Activated CD8-positive, alpha-beta memory T cell treated with anti-CD3 and anti-CD28 coated beads, Interleukin-2, amount 50 U/mL, for 4 hours (primary cell): ENCODE measurements at places on chromosomes 12 and 14.

GRCh38 chr12:39227218-39227617 is 215.7 kb downstream of the KIF21A start:
- DNase-seq = no peak

DNA sequence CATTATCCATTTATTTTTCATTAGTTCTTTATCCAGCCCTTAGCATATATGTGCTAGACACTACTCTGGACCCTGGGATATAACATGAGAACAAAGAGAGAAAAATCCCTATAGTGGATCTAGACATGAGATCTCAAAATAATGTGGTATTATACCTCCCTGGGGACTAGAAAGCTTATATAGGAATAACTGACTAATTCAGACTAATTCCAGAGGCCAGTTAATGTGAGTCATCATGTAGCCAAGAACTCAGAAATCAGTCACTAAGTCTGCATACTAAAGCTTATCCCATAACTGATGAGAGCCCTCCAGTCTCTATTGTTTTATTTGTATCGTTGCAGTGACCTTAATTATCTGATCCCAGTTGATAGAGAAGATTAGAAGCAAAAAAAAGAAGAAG is 267.1 kb upstream of the RGS6 start:
- DNase-seq = no peak

- no peak for DNase-seq
Measured at GRCh38 chr14:91964011-91964410, 16.5 kb upstream of the FBLN5 start.

DNA sequence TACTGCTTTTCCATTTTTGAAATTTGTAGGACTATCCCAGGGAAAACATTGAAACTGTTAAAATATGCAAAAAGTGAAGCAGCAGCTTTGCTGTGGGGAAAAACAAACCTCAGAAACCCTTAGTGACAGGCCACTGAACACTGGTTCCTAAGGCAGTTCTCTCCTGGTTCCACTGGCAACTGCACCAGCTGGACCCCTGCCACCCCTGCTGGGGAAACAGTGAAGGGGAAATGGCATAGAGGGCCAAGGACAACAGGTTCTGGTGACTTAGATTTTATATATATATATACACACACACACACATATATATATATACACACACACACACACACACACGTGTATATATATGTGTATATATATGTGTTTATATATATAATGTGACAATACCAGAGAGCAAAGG is 16.2 kb upstream of the KRT7 start:
- DNase-seq = no peak

GRCh38 chr14:104370256-104370870 is 209.2 kb upstream of the C14orf180 start:
- no peak for DNase-seq

DNA sequence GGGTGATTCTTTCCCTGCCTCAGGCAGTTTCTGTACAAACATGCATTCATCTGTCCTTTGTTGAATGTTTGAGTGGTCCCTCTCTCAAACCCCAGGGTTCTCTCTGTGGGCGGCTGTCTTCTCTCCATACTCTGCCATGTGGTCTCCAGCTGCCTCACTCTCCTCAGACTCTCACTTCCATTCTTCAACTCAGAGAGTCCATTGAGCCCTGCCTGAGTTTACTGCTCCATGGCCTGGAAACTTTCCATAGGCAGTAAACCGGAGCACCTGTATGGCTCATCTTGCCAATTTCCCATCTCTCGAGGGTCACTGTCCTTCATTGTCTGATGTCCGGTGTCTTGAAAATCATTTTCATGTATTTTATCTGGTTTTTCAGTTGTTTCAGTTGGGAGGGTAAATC is 11.3 kb downstream of the C14orf132 start:
- no peak for DNase-seq

DNA sequence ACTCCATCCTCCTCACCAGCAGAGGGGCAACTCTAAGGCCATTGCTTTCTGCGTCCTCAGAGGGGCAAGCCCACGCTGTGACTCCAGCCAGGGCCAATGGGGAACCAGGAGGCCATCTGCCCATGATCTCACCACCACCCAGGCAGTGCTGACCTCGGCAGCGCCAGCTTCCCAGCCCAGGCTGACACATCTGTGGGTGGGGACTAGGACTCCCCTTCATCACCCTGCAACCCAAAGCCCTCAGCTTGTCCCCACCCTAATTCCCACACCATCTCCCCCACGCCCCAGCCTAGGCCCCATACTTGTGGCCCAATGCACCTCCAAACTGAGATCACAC is 58.6 kb downstream of the VWF start:
- DNase-seq = no peak
